ENCODE measurements at places on chromosomes 16 and 17. TPM values are rescaled to one million over a fixed set of nuclear protein-coding genes. Genes with fewer than 3 reads are reported as not detected.

GRCh38 chr16:74325641-74326040, 29.0 kb downstream of the PSMD7 start:
- H3K4me3 ChIP-seq: no peak overlapping the region
- no peak for DNase-seq
- H3K4me1 ChIP-seq: no peaks in the 10 kb centered on the region
- H3K36me3 ChIP-seq: peaks cover 38% of the 10 kb centered on the region

DNA sequence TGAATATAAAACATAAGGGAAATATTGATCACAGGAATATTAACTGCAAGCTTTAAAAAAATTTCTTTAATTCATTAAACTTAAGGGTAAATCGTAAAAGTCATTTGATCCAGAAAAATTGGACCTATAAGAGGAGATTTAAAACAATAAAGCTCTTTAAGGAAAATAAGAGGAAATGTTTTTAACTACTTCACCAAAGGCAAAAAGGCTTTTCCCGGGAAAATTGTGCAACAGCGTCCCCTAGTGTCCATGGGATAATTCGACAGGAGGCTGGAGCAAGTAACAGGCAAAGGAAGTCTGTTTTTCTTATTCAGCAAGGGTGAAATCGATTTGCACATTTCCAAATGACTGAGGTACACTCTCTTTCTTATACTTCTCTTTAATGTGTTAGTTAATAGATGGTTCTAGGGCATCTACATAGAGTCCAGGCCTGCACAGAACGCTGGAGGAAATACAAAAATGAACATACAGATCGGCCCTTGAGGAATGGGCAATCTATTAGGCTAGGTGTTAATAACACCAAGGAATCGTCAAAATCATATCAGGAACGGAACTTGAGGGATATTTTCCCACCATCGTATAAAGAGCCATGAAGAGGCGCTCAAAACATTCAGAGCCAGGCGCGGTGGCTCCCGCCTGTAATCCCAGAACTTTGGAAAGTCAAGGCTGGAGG, 61.4 kb downstream of the ZNF18 start:
- H3K4me1 ChIP-seq: no peaks in the 10 kb centered on the region
- H3K27ac ChIP-seq: no peak overlapping the region
- no peaks in the 10 kb centered on the region for H3K27me3 ChIP-seq
- no peak for DNase-seq
- H3K4me3 ChIP-seq: no peak overlapping the region

DNA sequence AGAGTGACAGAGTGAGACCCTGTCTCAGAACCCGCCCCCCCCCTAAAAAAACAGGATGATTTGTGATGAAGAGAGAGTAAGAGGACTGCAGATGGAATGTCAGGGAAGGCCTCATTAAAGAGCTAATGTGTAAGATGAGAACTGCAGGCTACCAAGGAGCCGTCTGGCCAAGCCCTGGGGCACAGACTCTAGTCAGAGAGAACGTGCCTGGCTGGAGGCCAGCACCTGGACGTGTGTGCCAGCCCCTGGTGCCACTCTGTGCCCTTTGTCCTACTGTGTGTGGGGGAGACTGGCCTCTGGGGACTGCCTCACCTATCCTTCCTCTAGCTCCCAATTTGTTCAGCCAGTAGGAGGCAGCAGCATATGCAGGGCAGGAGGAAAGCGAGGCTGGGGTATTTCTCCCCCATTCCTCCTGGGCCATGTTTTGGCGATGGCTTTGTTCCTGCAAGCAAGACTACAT, 37.1 kb downstream of the KNOP1 start:
- no peak overlapping the region for H3K27ac ChIP-seq
- H3K36me3 ChIP-seq: peaks cover 49% of the 10 kb centered on the region
- no peaks in the 10 kb centered on the region for H3K27me3 ChIP-seq
- DNase-seq: no peak
- H3K4me1 ChIP-seq: no peaks in the 10 kb centered on the region

GRCh38 chr16:24850289-24850938, 4.7 kb downstream of the SLC5A11 start:
- H3K27ac ChIP-seq: no peak overlapping the region
- no peaks in the 10 kb centered on the region for H3K27me3 ChIP-seq
- no peak overlapping the region for H3K4me3 ChIP-seq

DNA sequence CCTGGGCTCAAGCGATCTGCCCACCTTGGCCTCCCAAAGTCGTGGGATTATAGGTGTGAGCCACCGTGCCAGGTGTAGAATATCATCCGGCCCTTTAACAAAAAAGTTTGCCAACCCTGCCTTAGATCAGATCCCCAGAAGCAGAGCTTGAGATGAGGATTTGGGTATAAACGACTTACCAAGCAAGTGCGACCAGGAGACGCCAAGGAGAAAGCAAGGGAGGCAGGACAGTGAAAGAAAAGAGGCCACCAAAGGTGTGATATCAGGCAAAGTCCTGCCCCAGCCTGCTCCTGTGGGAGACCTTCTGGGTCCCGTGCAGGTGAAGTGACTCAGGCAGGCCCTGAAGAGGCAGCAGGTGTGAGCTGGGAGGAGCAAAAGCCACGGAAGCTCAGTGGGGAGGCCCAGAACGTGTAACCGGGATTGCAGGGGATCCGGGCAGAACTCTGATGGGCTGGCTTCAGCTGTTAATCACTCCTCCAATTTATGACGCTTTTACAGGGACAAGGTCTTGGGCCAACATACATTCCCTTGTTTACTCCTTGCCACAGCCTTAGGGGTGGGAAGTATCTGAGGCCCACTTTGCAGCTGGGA, 14.1 kb upstream of the CALB2 start:
- H3K27me3 ChIP-seq: no peaks in the 10 kb centered on the region
- H3K27ac ChIP-seq: no peak overlapping the region
- no peak for DNase-seq
- no peaks in the 10 kb centered on the region for H3K4me1 ChIP-seq

GRCh38 chr17:47714773-47715396, 18.2 kb upstream of the TBX21 start:
- H3K27me3 ChIP-seq: no peaks in the 10 kb centered on the region
- no peak overlapping the region for H3K4me3 ChIP-seq
- no peaks in the 10 kb centered on the region for H3K36me3 ChIP-seq
- no peak overlapping the region for H3K27ac ChIP-seq

DNA sequence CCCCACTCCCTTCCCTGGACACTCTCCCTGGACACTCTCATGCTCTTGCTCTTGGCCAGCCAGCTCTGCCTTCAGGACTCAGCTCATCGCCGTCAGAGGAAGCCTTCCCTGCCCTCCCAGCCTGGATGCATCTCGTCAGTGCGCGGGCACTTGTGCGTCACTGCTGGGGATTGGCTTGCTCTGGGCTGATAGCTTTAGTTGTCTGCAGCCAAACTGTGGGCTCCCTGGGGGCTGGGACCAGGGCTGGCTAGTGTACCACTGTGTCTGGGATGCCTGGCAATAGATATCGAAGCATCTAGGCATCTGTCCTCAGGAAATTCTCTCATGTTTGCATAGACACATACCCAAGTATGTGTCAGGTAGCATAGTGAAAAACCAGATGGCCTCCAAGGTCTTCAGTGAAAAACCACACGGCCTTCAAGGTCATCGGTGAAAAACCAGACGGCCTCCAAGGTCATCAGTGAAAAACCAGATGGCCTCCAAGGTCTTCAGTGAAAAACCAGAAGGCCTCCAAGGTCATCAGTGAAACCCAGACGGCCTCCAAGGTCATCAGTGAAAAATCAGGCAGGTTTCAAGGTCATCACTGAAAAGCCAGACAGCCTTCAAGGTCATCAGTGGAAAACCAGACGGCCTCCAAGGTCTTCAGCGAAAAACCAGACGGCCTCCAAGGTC, 72.0 kb downstream of the CMIP start:
- no peak for DNase-seq
- H3K27me3 ChIP-seq: no peaks in the 10 kb centered on the region
- H3K4me1 ChIP-seq: peaks cover 9% of the 10 kb centered on the region
- H3K4me3 ChIP-seq: no peak overlapping the region
- no peaks in the 10 kb centered on the region for H3K36me3 ChIP-seq

GRCh38 chr17:43216762-43217613, 5.3 kb downstream of the TMEM106A start:
- peaks cover 4% of the 10 kb centered on the region for H3K4me1 ChIP-seq
- H3K4me3 ChIP-seq: no peak overlapping the region
- DNase-seq: no peak
- H3K36me3 ChIP-seq: peaks cover 22% of the 10 kb centered on the region

- H3K27me3 ChIP-seq: no peaks in the 10 kb centered on the region
- no peaks in the 10 kb centered on the region for H3K36me3 ChIP-seq
- no peak overlapping the region for H3K27ac ChIP-seq
- DNase-seq: no peak
- H3K4me1 ChIP-seq: no peaks in the 10 kb centered on the region
Observed at GRCh38 chr16:46982335-46982734, 8.9 kb upstream of the DNAJA2 start.

GRCh38 chr16:88570691-88571092, 489 bp downstream of the ZC3H18 start:
- peak overlapping the region; percentile 83 for H3K27ac ChIP-seq
- peak overlapping the region; percentile 91 for H3K4me3 ChIP-seq
- H3K36me3 ChIP-seq: no peaks in the 10 kb centered on the region
- DNase-seq: peak; percentile 55
- no peaks in the 10 kb centered on the region for H3K27me3 ChIP-seq

DNA sequence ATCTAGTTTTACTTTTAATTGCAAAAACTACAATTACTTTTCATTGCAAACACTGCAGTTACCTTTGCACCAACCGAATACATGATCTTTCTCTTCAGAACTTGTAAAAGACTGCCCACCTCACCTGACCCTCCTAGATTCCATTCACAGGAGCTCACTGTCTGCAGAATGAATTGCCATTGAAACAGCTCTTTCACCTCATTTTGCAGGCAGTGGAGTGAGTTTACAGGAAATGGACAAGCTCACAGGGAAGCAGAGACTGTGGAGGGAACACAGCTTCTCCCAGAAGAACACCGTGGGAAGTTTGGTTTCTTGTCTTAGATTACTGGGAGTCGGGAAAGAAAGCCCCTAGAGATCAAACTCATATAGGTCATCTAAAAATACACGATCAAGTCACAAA, 439.7 kb upstream of the RBFOX1 start:
- no peaks in the 10 kb centered on the region for H3K4me1 ChIP-seq
- H3K36me3 ChIP-seq: no peaks in the 10 kb centered on the region
- no peak overlapping the region for H3K4me3 ChIP-seq
- no peak for DNase-seq
- no peak overlapping the region for H3K27ac ChIP-seq

- no peaks in the 10 kb centered on the region for H3K27me3 ChIP-seq
- no peaks in the 10 kb centered on the region for H3K4me1 ChIP-seq
Observed at GRCh38 chr16:3830625-3831254, 49.8 kb downstream of the CREBBP start.

DNA sequence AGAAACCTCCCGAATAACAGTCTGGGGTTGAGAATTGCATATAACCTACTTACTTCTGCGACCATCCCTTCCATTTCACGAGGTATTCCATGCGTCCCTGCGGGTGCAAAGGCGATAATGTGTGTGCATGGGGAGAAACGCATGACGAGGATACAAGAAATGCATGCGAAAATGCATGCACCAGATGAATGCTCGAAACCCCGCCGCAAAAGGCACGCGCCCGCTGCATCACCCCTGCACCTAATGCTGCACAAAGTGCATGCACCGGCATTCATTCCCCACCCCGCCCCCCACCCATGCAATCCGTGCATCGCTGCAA, 474 bp downstream of the CBX8 start:
- peak overlapping the region; percentile 88 for H3K4me3 ChIP-seq
- peaks cover 35% of the 10 kb centered on the region for H3K4me1 ChIP-seq
- no peak for DNase-seq
- peak overlapping the region; percentile 84 for H3K27ac ChIP-seq
- H3K36me3 ChIP-seq: no peaks in the 10 kb centered on the region

DNA sequence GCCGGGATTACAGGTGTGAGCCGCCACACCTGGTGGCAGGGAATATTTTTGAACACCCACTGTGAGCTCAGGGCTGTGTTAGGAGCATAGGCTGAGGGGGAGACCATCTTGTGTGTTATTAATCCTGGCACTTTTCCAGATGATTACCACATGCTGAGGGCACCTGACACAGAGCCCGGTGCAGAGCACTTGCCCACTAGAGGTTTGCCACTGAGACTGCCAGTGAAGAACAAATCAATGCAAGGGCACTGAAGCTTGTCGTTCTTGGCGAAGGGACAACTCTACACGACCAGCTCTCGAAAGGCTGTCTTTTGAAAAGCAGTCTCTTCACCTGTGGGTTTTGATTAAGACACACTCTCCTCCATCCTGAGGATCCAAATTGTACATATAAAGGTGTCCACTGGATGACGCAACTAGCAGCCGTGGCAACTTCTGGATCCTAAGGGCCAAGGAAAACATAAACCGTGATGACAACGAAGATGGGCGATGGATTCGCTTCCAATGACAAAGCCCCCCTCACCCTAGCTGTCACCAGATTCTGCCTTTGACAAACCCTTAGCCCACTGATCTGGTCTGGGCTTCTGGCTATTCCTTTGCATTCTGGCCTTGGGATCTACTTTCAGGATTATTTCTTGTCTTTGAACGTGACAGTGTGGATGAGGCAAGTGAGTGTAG, 28.7 kb downstream of the WIPI1 start:
- H3K4me1 ChIP-seq: no peaks in the 10 kb centered on the region
- no peak for DNase-seq
- H3K4me3 ChIP-seq: no peak overlapping the region
- no peak overlapping the region for H3K27ac ChIP-seq
- no peaks in the 10 kb centered on the region for H3K36me3 ChIP-seq
- H3K27me3 ChIP-seq: no peaks in the 10 kb centered on the region

- H3K36me3 ChIP-seq: no peaks in the 10 kb centered on the region
- H3K27me3 ChIP-seq: no peaks in the 10 kb centered on the region
- no peak overlapping the region for H3K27ac ChIP-seq
Observed at GRCh38 chr16:55915096-55915827, 40.1 kb upstream of the CES5A start.

- H3K4me1 ChIP-seq: no peaks in the 10 kb centered on the region
- H3K4me3 ChIP-seq: no peak overlapping the region
- DNase-seq: no peak
- H3K27ac ChIP-seq: no peak overlapping the region
- no peaks in the 10 kb centered on the region for H3K36me3 ChIP-seq
Observed at GRCh38 chr17:28860363-28860808, 5.6 kb downstream of the ERAL1 start.

- H3K4me1 ChIP-seq: no peaks in the 10 kb centered on the region
- no peak overlapping the region for H3K4me3 ChIP-seq
- no peaks in the 10 kb centered on the region for H3K36me3 ChIP-seq
- no peak for DNase-seq
- no peak overlapping the region for H3K27ac ChIP-seq
- no peaks in the 10 kb centered on the region for H3K27me3 ChIP-seq
Observed at GRCh38 chr16:76670125-76670857, 393.1 kb downstream of the CNTNAP4 start.

GRCh38 chr17:37648555-37648954, 5.3 kb upstream of the DDX52 start:
- no peaks in the 10 kb centered on the region for H3K27me3 ChIP-seq
- no peak for DNase-seq
- no peak overlapping the region for H3K27ac ChIP-seq
- no peaks in the 10 kb centered on the region for H3K36me3 ChIP-seq
- H3K4me1 ChIP-seq: peaks cover 4% of the 10 kb centered on the region

RTN4RL1 gene
- total RNA-seq: not detected

CACNA1H gene
- 4.0 TPM for total RNA-seq

CYBC1 gene
- total RNA-seq: 79.2 TPM

GUCY2D gene
- not detected for total RNA-seq

PYDC1 gene
- not detected for total RNA-seq

CRHR1 gene
- not detected for total RNA-seq

APOBR gene
- total RNA-seq: 16.5 TPM

SLC6A4 gene
- total RNA-seq: 92.4 TPM

KRT25 gene
- not detected for total RNA-seq
